Stimulated activated CD4-positive, alpha-beta T cell treated with anti-CD3 and anti-CD28 coated beads, Interleukin-12 subunit alpha, Interleukin-12 subunit beta, amount 100 ng/mL, for 48 hours (primary cell): ENCODE measurements at places on chromosomes 12 and 14.

- DNase-seq: no peak
Measured at GRCh38 chr14:77886010-77886409, 86.1 kb downstream of the ADCK1 start.

- no peak for DNase-seq
Measured at GRCh38 chr14:44461811-44462210, 45.3 kb downstream of the FSCB start.

DNA sequence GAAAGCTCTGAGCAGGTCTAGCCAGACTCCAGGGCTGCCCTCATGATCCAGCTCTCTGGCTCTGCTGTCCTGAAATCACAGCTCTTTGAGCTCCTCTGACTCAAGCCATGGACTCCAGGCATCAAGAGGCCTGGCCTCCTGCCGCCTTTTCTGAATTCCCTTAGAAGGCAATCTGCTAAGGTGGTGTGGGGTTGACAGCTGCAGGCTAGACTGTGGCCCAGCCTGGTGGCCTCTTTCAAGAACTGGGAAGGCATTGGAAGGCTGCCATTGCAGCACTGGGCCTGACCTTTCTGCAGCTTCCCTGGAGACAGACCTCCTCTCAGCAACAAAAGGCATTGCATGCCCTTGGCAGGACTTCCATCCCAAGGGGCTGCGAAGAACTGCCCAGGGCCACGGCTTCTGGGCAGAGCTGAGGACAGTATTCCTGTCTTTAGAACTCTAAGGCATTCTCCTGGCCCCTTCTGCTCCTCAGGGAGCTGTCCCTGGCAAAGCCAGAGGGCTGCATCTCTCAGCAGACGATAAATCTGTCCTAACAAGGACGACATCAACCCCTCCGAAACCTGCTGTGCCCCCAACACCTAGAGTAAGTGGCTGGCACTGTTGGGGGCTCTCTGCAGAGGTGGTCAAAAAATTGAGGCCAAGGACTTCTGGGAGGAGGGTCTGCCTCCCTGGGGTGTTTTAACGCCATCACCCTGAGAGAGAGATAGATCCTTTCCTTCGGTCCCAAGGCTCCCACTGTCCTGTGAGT, 115.6 kb downstream of the RBM19 start:
- no peak for DNase-seq

GRCh38 chr12:67671419-67671818, 22.9 kb downstream of the DYRK2 start:
- DNase-seq: no peak

DNA sequence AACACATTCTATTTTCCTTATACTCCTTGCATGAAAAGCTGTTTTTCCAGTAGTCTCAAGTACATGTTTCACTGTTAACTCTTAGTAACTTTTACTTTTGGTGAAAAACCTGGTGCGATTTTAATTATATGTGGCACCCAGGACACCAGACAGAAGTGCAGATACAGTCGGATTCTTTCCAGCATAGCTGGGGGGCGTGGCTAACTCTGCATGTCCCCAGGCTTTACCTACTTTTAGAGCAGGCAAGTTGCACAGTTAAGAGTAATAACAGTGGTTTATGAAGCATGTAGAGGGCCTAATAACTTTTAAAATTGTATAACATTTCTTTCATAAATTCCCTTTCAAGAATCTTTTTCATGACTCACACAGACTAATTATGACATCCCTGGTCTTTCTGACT, 70.7 kb downstream of the HSD17B6 start:
- DNase-seq: no peak

GRCh38 chr14:105665247-105665950, 139.0 kb downstream of the TMEM121 start:
- no peak for DNase-seq

- DNase-seq: no peak
Measured at GRCh38 chr14:97709552-97709951, 912.4 kb downstream of the VRK1 start.

- DNase-seq: no peak
Measured at GRCh38 chr12:2052826-2053678, at the start of gene CACNA1C. Gene CACNA1C (plus strand): TSS chr12:2052987. CDS start chr12:2053563, 576 bp downstream.

GRCh38 chr12:3951380-3952135, 78.4 kb upstream of the PARP11 start:
- no peak for DNase-seq

DNA sequence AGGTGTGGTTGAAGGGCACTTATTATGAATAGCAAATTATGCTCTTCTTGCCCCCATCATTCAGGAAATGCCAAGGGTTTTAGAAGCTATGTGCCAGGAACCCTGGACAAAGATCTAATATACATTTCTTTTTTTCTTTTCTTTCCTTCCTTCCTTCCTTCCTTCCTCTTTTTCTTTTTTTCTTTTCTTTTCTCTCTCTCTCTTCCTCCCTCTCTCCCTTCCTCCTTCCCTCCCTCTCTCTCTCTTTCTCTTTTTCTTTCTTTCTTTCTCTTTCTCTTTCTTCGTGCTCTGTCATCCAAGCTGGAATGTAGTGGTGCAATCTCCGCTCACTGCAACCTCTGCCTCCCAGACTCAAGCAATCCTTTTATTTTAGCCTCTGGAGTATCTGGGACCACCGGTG, 66.1 kb upstream of the CSRP2 start:
- no peak for DNase-seq

- DNase-seq: no peak
Measured at GRCh38 chr14:26289891-26290486, 307.8 kb downstream of the NOVA1 start.

- DNase-seq: no peak
Measured at GRCh38 chr12:100539202-100539601, 34.3 kb upstream of the GAS2L3 start.

- no peak for DNase-seq
Measured at GRCh38 chr12:94516985-94517384, 57.3 kb upstream of the CEP83 start.

DNA sequence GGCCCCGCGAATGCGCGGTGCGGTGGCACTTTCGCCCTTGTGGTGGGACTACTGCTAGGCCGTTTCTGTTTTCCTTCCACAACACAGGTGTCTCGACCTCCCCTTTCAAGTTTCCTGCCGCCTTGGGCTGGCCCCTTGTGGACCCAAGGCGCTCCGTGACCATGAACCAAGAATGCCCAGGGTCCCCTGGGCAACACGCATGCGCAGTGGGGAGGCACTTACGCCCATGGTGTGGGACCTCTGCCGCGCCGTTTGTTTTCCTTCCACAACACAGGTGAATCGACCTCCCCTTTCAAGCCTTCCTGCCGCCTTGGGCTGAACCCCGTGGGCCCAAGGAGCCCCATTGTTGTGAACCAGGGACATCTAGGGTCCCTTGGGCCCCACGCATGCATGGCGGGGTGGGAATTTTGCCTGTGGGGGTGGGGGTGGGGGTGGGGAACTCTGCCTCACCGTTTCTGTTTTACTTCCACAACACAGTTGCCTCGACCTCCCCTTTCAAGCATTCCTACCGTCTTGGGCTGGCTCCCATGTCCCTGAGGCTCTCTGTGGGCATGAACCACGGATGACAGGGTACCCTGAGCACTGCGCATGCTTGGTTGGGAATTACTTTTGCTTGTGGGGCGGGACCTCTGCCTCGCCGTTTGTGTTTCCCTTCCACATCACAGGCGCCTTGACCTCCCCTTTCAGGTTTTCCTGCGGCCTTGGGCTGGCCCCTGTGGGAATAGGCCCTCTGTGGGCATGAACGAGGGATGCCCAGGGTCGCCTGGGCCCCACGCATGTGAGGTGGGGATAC, 355.1 kb downstream of the ALG10 start:
- DNase-seq: no peak

GRCh38 chr12:123102781-123103503, 47.9 kb downstream of the PITPNM2 start:
- no peak for DNase-seq

GRCh38 chr12:53480491-53481442, 18.5 kb downstream of the MAP3K12 start:
- DNase-seq: no peak

DNA sequence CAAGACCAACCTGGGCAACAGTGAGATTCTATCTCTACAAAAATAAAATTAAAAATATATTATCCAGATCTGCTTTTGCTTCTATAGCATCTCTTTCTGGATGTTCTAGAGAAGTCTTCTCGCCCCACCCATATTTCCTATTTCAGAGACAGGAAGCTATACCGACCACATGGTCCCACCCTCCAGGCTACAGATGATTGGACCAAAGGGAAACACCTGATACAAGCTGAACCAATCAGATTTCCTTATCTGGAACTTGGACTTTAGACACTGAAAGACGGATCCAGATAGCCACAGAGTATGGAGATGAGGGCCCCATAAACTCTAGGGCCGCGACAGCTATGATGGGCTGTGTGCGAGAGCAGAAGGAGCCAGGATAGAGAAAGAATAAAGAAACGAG, 48.7 kb downstream of the CCDC60 start:
- no peak for DNase-seq

DNA sequence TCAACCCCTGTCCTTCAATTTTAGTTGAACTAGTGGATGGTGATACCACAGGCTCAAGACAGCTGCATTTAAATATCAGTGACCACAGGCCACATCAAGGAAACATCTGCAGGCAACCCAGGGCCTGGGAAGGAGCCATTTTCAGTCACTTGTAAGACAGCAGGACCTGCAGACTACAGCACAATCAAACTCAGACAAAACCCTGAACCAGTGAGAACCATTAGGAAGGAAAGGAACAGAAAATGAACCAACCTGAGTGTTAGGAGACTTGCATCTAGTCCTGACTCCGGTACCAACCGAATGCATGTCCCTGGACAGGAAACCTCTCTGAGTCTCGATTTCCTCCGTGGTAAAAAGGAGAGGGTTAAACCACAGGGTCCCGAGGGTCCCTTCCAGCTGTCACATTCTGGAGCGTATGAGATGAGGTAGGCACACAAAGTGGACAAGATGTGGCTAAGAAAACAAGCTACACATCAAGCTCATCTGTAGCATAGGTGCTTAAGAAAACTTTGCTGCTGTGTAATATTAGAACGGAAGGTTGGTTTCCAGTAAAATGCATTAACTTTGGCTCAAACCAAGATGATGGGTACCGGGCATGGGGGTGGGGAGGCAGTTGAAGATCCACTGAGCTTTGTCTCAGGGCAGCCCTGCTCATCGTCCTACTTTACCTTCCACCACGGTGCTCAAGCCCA, 1.6 kb upstream of the CDKN1B start:
- no peak for DNase-seq

- DNase-seq: peak; percentile 59
Measured at GRCh38 chr14:50875359-50876070, 3.7 kb downstream of the ABHD12B start.

DNA sequence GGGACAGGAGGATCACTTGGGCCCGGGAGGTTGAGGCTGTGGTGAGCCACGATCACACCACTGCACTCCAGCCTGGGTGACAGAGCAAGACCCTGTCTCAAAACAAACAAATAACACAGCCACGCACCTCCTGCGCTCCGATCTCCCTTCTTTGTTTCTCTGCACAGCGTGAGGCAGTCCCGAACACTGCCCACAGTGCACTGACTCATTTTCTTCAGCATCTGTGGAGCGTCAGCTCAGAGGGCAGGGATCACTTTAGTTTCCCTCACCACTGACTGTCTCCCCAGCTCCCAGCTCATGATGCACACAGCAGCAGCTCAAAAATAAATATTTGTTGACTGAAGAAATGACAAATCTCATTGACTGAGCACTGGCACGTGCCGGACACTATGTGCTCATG, 883 bp upstream of the MYL2 start:
- no peak for DNase-seq

DNA sequence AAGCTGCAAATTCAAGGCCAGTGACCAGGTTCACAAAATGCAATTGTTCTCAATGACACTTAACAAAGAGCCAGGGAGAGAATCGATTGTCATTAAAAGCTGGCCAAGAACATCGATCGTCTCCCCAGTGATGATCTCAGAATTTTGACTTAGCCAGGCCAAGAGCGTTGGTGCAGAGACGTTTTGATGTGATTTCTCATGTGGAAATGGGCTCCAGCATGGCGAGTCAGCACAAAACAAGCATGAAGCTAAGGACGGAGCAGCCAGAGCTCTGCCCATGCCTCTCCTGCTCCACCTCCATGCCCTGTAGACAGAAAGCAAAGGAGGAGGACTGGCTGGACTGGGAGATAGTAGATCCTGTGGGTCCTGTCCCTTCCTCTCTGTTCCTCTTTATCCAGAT, 270.8 kb downstream of the FOXN3 start:
- no peak for DNase-seq

DNA sequence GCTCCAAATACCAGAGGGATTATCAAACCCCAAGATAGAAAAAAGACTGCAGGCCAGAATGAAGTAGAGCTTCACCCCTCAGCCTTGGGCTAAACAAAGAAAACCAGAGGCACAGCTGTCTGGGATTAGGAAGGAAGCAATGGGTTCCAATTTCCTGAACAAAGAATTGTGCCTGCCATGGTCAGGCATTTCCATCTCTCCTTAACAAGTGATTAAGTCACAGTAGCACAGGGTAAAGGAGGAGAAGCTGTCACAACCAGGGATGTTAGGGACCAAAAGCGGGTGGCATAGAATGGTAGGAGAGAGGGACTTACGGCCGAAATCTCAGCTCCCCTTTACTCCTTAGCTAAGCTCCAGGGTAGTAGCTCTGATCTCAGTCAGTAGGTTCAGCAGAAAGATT, 33.9 kb downstream of the SPTLC2 start:
- DNase-seq: no peak

DNA sequence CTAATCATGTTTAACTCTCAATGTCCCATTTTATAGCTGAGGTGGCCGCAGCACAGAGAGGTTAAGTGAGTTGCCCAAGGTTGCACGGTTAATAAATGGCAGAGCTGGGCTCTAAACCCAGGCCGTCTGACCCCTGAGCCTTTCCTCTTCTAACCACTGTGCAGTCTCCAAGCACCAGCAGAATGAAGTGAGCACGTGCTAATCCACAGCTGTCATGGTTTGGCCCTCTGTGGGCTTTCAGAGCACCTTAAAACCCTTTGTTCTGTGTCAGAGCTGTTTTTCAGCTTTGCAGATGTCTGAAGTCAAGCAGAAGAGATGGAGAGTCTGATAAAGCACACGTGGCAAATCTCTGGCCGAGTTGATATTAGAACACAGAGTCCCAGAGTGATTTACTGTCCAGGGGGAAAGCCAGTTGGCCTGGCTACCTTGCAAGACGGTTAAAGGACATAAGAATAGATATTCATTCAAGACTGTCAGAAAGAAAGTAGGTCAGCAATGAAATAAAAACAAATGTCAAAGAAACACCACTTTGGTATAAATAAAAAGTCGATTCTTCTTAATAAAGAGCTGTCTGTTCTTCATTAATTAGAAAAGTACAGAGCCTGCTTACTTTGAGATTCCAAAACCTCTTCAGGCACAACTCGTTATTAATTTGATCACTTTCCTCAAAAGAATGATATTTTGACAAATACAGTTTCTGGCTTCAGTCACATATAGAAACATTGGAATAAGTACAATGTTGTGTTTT, 107.3 kb downstream of the CRADD start:
- no peak for DNase-seq

GRCh38 chr14:20836668-20837338, 34.2 kb upstream of the RNASE1 start:
- no peak for DNase-seq

GRCh38 chr12:122908915-122909314, 13.0 kb upstream of the VPS37B start:
- DNase-seq: no peak

- DNase-seq: no peak
Measured at GRCh38 chr12:88144546-88145468, 2.7 kb downstream of the TMTC3 start.
